ENCODE measurements at places on chromosomes 16 and 17. TPM values are rescaled to one million over a fixed set of nuclear protein-coding genes. Genes with fewer than 3 reads are reported as not detected.

ABCA5 gene
- 9.1 TPM for total RNA-seq

PYDC1 gene
- total RNA-seq = not detected

HS3ST3B1 gene
- total RNA-seq = 9.2 TPM

RABEP1 gene
- 55.2 TPM for total RNA-seq

ARHGDIA gene
- total RNA-seq = 379 TPM

HES7 gene
- not detected for total RNA-seq

KANSL1 gene
- total RNA-seq = 92.1 TPM

TBX4 gene
- 0.89 TPM for total RNA-seq

TOB1 gene
- total RNA-seq = 11.3 TPM

MT1E gene
- 79.6 TPM for total RNA-seq

KRTAP4-4 gene
- total RNA-seq = not detected

IL17C gene
- total RNA-seq = not detected

AMFR gene
- 191 TPM for total RNA-seq

RNPS1 gene
- 44.5 TPM for total RNA-seq

CTRB2 gene
- not detected for total RNA-seq

TSNAXIP1 gene
- 0.32 TPM for total RNA-seq

OR2C1 gene
- total RNA-seq = 0.14 TPM

PRAC2 gene
- not detected for total RNA-seq

WNT9B gene
- total RNA-seq = not detected
